Sciatic nerve (tissue), 2 donors: ENCODE measurements at places on chromosomes 12 and 14. TPM values are rescaled to one million over a fixed set of nuclear protein-coding genes. Genes with fewer than 3 reads are reported as not detected.

The TAS2R50 gene
- total RNA-seq, result 2.7 TPM

The RNU4-1 gene
- total RNA-seq, result 1,748 TPM

The LHX5 gene
- not detected for total RNA-seq

The INHBE gene
- not detected for total RNA-seq

The PLEK2 gene
- total RNA-seq, result 0.62 TPM

The OSGEP gene
- total RNA-seq, result 38.8 TPM

The RSRC2 gene
- 93.1 TPM for total RNA-seq

The STON2 gene
- 54.4 TPM for total RNA-seq

The LMNTD1 gene
- total RNA-seq, result not detected
